ENCODE measurements at places on chromosomes 12 and 14.

DNA sequence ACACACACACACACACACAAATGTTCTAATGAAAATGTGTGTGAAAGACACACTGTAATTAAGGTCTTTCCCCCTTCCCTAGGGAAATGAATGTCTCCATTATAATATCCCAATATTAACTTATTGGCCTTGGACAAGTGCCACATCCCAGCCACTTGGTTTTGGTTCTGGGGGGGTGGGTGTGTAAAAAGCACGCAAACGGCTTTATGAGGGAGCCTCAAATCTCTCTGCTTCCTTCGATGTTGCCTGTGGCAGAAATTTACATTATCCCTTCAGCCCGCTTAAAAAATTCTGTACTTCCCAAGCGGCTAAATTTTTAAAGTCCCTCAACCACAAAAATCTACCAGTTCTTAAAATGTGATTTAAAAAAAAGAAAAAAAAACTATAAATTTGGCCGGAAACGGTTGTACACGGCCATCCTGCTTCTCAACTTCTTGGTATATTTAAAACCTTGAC, 432 bp downstream of the C14orf93 start:
- no peak for DNase-seq

DNA sequence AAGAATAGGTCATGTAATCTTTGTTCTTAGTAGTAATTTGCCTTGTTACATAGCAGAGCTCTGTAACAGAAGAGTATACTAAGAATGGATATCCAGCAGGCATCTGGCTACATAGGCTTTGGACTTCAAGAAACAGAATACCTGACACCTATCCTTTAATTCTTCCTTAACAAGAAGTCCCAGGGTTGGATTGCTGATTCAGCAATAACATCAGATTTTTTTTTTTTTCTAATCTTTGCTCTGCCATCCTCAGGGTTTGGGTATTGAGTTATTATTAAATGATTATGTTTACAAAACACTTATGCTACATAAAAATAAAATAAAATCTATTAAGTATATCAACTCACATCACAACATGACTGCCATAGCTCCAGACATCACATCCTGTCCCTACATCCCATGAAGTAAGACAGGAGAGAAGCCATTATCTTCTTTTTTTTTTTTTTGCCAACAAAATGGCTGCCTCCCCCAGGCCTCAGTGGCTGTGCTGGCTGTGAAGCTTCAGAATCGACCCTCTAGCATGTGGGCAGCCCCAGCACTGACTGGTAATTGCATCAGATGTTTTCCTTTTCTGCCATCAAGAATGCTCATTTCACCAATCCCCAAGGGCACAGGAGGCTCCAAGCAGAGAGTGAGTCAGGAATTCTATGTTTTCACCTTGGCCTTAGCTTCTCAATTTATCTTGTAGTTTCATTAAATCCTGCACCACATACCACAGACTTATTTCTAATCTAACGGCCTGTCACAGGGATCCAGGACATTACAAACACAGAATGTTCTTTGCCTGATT, 186.2 kb downstream of the DICER1 start:
- no peak for DNase-seq

GRCh38 chr14:92456215-92457015, 57.2 kb upstream of the RIN3 start:
- no peak for DNase-seq

- no peak for DNase-seq
These were observed 8.8 kb upstream of the CHGA start for GRCh38 chr14:92914087-92914656.

DNA sequence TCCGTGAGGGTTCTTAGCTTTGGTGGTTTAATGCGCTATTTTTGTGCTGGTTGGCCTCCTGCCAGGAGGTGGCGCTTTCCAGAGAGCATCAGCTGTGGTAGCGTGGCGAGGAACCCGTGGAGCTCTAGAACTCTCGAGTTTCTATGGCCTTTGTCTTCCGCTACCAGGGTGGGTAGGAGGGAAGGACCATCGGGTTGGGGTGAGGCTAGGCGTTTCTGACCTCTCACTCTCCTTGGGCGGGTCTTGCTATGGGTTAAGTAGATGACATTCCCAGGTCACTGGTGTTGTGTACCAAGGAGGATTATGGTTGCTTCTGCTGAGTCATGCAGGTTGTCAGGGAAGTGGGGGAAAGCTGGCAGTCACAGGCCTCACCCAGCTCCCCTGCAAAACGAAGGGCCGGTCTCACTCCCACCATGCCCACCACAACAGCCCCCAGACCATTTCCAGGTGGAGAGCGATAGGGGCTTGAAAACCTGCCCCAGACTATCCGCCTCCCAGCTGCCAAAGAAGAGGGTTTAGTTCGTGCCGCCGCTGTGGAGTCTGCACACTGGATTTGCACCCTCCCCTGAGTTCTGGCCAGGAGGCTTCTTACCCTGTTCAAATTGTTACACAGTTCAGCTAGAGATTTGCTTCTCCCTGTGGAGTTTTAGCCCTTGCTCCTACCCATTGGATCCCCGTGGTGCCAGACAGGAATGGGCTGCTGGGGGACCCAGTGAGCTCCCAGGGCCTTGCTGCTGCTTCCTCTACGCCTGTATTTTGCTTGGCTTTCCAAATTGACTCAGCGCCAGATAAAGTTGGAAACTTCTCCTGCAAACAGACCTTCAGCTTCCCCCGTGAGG, 21.9 kb downstream of the RNFT2 start:
- no peak for DNase-seq

GRCh38 chr14:100389497-100390104, 66.5 kb downstream of the SLC25A47 start:
- no peak for DNase-seq

GRCh38 chr12:62396750-62397149, 69.9 kb upstream of the MON2 start:
- no peak for DNase-seq

- no peak for DNase-seq
These were observed 8.9 kb upstream of the TCL1B start for GRCh38 chr14:95677179-95677835.

- DNase-seq = no peak
These were observed 9.7 kb upstream of the POP5 start for GRCh38 chr12:120590741-120591407.

All from stimulated activated CD4-positive, alpha-beta T cell treated with anti-CD3 and anti-CD28 coated beads, TNF-alpha, amount 100 ng/mL, for 1 hour (primary cell).